ENCODE measurements at places on chromosomes 2 and 18. TPM values are rescaled to one million over a fixed set of nuclear protein-coding genes. Genes with fewer than 3 reads are reported as not detected.

DQX1 gene
- total RNA-seq = 0.20 TPM

DUSP28 gene
- total RNA-seq = 7.6 TPM

LBH gene
- total RNA-seq = 137 TPM

CTLA4 gene
- total RNA-seq = not detected

UGT1A4 gene
- not detected for total RNA-seq

SNTG2 gene
- not detected for total RNA-seq

RAPGEF4 gene
- total RNA-seq = 0.26 TPM

AQP12B gene
- not detected for total RNA-seq

TCF23 gene
- total RNA-seq = not detected

L3MBTL4 gene
- not detected for total RNA-seq

STPG4 gene
- total RNA-seq = not detected

RPRM gene
- total RNA-seq = 0.09 TPM

CAPN14 gene
- not detected for total RNA-seq

ADCYAP1 gene
- total RNA-seq = not detected

GAREM1 gene
- total RNA-seq = 4.4 TPM

CHST9 gene
- not detected for total RNA-seq

ACTG2 gene
- not detected for total RNA-seq

KCNG2 gene
- not detected for total RNA-seq

PCARE gene
- total RNA-seq = not detected

MC2R gene
- not detected for total RNA-seq

MOCOS gene
- total RNA-seq = 2.7 TPM

CMPK2 gene
- 1.3 TPM for total RNA-seq

CNDP1 gene
- not detected for total RNA-seq

CYTIP gene
- not detected for total RNA-seq

GPR45 gene
- total RNA-seq = not detected

ZC3H8 gene
- 14.6 TPM for total RNA-seq

DOK6 gene
- total RNA-seq = not detected

ZC3H15 gene
- total RNA-seq = 72.0 TPM

DUSP19 gene
- total RNA-seq = 0.25 TPM

GALNT5 gene
- 2.4 TPM for total RNA-seq

CNGA3 gene
- not detected for total RNA-seq

ITPRIPL1 gene
- not detected for total RNA-seq

SLC38A11 gene
- not detected for total RNA-seq

SERPINB5 gene
- not detected for total RNA-seq

DYNAP gene
- total RNA-seq = not detected

TPO gene
- total RNA-seq = not detected

STEAP3 gene
- 32.7 TPM for total RNA-seq

ACTR1B gene
- total RNA-seq = 46.8 TPM

KCNJ3 gene
- not detected for total RNA-seq

TGFA gene
- total RNA-seq = 5.9 TPM

EFHD1 gene
- 1.8 TPM for total RNA-seq

ZNF397 gene
- 4.2 TPM for total RNA-seq

SCN7A gene
- not detected for total RNA-seq

RNF181 gene
- 191 TPM for total RNA-seq

ERICH2 gene
- total RNA-seq = not detected

NTSR2 gene
- not detected for total RNA-seq

PLCL1 gene
- not detected for total RNA-seq

CHAC2 gene
- total RNA-seq = 14.9 TPM

PTH2R gene
- not detected for total RNA-seq

TMEM18 gene
- total RNA-seq = 47.8 TPM

SPC25 gene
- total RNA-seq = 20.1 TPM
